ENCODE measurements at places on chromosomes 5 and 9.

DNA sequence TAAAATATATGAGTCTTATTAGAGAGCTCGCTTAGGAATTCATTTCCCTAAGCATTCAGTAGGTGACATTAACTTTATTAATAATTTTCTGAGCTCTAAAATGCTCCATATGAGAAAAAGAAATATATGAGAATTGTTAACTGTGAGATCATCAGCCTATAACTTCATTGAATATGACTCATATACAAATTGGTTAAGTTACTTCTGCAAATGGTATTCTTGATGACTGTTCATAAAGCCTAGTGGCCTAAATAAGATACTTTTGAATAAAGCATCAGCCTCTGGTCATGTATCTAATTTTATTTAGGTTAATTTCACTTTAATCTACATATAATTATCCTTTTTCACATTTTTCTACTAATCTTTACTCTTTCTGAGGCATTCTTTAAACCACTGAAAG lies 710.2 kb upstream of the ACO1 start:
- DNase-seq = no peak

DNA sequence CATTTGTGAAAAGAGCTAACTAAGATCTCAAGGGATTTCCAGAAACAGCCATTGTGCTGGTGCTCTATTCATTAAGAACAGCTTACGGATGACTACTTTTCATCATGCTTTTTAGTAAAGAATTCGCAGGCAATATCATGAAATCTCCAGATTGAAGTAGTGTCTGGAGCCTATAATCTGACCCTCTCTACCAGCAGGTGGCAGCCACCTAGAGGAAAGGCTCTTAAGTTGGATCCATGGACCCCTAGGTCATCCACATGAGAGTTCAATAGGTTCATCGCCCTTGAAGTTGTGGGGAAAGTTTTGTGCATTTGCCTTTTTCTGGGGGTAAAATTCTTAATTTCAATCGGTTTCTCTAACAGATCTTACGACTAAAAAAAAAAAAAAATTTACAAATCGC lies 82.3 kb downstream of the SLC1A3 start:
- no peak for DNase-seq

DNA sequence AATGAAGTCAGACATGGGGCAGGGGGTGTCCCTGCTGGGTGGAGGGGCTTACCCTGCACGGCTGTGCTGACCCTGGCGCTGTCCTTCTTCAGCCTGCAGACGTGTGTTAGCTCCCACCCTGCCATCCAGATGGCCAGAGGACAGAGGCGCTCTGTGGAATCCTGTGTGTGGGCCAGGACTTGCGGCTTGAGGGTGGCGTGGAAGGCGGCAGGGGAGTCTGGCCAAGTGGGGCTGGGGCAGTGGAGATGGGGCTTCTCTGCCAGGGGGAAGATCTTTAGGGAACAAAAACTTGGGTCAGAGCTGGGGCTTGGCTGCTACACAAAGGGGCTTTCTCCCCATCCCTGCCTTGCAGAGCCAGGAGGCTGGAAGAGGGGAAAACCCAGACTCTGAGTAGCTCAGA lies 46.5 kb upstream of the SYNPO start:
- DNase-seq = no peak

DNA sequence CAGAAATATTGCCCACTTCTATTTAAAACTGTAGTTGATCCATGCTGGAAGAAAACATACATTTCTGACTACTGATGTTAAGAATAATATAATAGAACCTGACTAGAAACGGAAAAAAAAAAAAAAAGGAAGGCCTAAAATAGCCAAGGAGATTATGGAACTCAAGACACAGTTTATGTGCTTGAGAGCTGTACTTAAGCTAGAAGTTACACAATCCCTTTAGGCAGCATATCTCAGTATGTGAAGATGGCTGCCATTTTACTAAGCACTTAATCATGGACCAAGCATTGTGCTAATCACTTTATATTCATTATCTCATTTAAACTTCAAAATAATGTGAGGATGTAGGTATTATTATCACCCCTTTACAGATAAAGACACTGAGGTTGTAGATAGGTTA lies 73.0 kb upstream of the NR4A3 start:
- no peak for DNase-seq

DNA sequence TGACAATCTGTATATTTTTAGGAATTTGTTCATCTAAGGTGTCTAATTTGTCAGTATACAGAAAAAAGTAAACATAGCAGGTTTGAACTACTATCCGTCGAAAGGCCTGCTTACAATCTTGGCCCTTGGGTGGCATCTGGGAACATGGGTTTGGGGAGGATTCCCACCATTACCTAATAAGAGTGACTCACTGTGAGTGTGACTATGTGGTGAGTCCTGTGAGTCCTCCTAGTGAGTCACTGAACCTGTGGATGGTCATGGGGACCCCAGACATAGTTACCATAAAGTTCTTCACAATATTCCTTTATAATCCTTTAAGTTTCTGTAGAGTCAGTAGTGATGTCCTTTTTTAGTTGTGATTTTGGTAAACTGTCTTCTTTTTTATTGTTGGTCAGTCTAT lies 37.0 kb downstream of the RNF130 start:
- DNase-seq = no peak

GRCh38 chr5:68134033-68134668 lies 81.4 kb upstream of the PIK3R1 start:
- no peak for DNase-seq

DNA sequence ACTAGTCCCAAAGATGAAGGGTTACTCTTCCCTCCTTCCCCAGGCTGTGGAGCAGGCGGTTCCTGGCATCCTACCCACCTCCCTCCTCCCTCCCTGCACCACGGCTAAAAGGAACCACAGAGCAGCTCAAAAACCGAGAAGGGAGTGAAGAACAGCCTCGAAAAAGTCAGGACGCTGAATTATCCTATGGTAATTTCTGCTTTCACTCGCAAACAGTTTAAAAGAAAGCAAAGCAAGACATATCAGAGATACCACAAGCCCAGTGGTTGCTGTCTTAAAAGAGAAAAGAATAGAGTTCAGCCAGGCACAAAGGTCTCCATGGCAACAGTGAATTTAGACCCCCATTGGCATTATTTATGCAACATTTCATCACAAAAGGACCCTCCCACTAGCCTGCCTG lies 315.4 kb downstream of the CTNND2 start:
- no peak for DNase-seq

DNA sequence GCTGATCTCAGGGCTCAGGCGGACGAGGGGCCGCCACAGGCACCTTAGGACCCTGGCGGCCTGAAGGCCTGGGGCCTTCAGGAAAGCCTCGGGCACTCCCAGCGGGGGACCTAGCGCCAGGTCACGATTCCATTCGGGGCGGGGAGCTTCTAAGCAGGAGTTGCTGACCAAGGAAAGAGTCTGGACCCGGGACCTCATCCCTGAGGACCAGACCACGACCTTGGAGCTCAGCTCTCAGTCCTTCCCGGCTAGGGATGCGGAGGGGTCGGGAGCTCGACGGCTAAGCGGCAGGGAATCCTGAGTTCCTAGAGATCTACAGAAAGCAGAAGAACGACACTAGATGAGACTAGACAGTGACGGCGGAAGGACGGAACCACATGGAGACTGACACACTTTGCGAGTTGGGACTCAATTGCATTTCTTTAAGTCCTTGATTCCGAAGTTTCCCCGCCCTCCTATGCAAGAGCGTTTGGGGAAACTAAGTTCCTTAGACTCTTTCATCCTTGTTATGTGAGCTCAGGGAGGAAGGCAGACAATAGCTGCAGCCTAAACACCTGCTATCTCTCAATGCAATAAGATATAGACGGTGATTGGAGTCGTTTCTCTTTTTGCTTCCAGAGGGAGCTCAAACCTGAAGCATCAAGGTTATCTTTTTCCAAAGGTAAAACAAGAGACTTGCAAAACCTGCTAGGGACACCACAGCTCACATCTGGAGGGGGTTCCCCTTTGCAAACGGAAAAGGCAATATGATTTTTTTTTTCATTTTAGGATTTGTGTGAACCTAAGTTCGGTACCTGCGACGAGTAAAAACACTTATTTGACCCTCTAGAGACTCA lies 9.7 kb downstream of the NR2F1-AS1 start:
- DNase-seq = no peak

DNA sequence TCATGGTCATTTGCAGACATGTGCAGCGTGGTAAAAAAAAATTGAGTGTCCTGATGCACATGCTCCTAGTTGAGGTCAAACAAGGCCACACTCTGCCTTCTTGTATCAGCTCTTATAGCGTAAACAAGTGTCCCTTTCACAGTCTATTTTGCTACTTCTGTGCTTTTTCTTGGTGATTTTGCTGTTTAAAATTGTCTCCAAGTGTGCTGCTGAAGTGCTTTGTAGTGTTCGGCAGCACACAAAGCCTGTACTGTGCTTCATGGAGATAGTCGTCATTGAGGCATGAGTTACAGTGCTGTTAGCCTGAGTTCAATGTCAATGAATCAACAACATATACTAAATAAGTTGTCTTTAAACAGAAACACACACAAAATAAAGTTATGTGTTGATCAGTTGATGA lies 690.4 kb upstream of the MEF2C start:
- no peak for DNase-seq

- no peak for DNase-seq
These were observed 313.9 kb downstream of the TLE1 start for GRCh38 chr9:81375187-81376100.

DNA sequence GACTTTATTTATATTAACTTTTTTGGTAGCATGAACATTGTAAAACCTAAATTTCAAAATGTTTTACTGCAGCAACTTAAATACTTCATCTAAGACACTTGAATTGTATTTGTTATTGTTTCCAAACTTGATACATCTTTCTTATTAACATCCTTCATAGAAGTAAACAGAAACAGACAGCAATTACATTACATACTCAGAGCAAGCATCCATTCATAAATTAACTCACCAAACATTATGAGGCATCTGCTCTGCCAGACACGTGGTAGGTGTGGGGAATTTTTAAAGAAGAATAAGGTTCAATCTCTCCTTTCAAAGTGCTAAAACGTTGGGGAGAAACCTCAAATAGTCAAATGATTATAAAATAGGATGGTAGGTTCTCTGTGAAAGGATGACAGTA lies 130.8 kb downstream of the MUSK start:
- DNase-seq = no peak

Data from NCI-H345 (cell line).